ENCODE measurements at places on chromosomes 11 and 22.

GRCh38 chr11:102318469-102318868 lies 1.2 kb downstream of the BIRC3 start:
- DNase-seq: no peak

DNA sequence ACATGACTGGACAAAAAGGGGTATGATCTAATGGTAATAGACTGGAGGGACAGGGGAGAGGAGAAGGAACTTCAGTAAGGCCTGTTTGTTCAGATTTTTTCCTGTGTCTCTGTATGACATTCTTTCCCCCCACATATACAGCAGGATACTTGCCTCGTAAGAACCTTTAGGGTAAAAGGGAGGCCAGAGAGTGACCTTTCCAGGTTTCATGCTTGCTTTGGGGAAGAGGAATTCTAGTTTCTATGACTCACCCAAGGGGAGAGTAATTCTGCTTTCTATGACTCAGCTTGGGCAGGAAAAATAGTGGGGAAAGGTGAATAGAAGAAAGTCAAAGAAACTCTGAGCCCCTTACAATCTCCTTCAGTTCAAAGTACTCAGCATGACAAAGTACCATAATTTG lies 457.0 kb downstream of the DLG2 start:
- peak; percentile 41 for DNase-seq

DNA sequence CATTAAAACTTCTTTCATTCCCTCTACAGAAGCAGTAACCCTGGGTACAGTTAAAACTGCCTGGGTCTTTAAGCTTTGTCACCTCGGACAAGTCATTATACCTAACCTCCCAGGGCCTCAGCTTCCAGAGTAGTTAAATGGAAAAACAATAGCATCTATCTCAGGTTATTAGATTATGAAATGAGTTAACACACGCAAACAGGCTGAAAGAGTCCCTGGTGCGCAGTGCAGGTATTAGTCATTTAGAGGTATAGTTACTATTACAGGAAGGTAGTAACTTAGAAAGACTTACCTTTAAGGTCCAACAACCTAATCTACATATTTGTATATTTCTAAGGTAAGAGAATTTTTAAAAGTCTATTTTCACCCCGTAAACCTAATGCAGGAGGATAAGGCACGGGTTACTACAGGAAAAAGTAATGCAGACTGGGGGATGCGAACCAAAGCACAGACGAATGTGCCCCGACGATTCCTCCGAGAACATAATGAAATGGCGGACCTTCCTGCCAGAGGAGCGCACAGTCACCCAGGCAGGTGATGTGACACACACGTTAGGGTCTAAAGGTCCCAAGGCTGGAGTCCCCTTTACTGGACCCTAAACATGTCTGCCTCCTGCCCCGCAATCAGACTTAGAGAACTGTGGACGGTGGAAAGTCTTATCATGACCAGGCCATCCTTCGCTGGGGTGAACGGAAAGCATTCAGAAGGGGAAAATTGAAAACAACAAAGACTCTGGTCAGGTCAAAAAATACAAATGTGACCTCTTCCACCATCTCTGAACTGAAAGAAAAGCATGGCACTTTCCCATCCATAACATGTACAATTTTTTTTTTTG lies 1.3 kb downstream of the NAP1L4 start:
- DNase-seq: no peak

DNA sequence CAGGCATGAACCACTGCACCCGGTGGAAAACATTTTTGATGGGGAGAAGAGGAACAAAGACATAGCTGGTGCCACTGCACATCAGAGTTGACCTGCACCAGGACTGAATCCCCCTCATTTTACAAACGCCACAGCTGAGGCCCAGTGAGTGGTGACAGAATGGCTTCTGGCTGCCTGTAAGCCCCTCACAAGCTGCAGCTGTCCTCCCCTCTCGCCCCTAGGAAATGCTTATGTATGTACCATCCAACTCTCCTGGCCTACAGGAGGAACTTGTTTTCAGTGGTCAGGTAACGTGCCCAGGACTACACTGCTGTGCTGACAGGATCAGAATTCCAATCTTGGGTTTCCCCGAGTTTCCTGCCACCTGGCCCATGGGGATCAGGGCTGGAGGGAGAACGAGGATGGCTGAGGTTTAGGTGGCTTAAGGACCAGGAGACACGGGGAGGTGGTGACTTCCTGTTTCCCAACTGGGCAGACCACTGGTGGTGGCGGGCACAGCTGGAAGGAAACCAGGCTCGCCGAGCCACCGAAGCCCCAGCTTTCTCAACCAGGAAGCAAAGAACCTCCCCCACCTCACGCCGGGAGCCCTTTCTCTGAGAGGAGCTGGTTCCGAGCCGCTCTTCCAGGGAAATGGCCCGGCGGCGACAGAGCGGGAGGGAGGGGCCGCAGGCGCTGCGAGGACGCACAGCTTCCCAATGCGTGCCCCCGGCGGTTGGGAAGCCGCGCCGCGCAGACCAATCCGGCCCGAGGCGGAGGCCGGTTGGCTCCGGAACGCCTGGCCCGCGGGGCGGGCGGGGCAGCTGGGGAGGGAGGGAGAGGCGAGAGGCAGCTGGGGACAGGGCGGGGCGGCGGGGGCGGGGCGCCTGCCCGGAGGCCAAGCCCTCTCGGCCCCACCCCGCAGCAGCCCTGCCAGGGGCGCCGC lies 1.0 kb upstream of the LRFN4 start:
- DNase-seq: no peak

DNA sequence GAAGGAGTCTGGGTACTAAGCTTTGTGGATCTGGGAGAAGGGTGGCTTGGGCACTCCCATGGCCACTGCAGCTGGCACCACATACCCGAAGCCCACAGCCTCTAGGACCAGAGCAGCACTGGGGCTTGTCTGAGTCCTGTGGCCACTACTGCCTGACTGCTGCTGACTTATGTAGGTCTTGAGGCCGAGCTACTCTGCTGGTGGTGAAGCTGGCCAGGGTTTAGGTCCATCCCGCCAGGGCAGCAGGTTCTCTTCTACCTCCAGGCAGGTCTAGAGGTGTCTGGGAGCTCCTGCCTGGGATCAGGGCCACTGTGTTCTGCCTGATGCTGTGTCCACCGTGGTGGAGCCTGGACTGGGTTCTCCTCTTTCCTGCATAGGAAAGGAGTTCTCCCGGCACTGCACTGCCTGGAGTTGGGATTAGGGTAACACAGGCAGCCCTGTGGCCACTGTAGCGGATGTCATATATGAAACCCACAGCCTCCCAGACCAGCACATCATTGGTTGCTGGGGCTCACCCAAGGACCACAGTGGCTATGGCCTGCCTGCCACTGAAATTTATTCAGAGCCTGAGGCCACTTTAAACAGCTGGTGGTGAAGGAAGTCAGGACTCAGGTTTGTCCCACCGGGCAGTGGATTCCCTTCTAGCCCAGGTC lies 109.8 kb upstream of the SERPIND1 start:
- no peak for DNase-seq

GRCh38 chr11:44602891-44603310 lies 37.4 kb downstream of the CD82 start:
- DNase-seq: no peak

- DNase-seq: no peak
Measured at GRCh38 chr11:7154881-7155361, 66.1 kb downstream of the RBMXL2 start.

DNA sequence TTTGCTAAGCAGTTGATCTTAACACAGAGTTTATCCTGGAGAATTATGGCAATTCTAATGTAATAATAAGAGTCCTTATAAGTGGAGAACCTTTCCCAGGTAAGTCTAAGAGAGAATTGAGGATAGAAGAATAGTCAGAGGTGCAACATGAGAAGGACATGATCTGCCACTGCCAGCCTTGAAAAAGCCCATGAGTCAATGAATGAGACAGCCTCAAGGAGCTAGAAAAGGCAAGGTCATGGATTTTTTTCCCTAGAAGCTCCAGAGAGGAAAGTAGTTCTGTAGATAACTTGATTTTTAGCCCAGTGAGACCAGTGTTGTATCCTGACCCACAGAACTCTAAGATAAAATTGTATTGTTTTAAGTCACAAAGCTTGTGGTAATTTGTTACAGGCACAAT lies 16.9 kb downstream of the MS4A6A start:
- no peak for DNase-seq

DNA sequence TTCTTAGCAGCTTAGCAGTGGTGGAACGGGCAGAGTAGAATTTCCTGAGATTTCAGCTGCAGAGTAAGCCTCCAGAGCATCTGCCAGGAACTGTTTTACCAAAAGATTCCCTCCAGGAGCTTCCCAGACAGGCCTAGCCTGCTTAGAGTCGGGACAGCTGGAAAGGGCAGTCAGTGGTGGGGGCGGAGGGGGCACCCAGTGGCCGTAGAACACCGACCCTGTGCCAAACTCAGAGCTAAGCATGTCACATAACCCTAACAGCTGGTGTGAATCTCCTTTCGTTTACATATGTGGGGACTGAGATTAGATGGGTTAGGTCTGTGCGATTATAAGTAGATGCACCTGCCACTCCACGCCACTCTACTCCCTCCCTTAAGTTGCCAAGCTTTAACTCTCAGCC lies 80.0 kb upstream of the CRTAM start:
- no peak for DNase-seq

GRCh38 chr11:959608-960007 lies 33.9 kb downstream of the AP2A2 start:
- no peak for DNase-seq

- DNase-seq: no peak
Measured at GRCh38 chr11:78403781-78404180, 13.8 kb downstream of the GAB2 start.

DNA sequence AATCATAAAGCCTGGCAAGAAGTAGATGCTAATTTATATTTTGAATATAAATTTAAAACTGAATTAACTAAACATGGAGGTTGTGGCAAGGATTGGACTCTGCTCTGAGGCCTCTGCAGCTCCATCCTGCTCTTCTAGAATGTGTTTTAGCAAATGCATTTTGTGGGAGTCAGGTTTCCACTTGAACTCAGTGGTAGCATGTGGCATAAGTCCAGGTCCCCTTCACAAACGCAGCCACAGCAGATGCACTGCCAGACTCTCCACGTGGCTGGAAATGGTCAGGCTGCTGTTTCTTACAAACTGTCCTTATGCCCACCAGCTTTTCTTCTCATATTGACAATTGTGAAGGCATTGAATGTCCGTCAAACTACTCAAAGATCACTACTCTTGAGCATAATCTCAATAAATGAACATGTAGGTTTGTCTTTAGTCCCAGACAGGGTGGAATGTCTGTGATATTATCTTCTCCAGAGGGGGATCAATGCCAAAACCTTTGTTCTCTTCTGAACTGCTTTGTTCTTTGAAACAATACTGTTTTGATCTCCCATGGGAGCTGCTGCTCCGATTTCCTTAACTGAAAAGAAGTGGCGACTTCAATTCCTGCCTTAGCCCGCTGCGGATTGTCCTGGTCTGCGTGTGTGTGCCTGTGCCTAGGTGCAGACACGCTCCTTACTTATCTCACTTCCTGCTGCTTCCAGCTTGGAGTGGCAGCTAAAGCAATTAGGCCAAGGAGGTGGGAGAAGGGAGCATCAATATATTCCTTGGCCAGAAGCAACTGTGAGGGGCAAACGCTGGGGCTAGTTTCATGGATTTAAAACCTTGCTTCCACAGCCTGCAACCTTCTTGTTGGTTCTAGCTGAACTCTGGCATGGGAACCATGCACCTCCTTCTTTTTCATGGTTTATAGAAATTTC lies 24.2 kb downstream of the EIF4G2 start:
- no peak for DNase-seq

DNA sequence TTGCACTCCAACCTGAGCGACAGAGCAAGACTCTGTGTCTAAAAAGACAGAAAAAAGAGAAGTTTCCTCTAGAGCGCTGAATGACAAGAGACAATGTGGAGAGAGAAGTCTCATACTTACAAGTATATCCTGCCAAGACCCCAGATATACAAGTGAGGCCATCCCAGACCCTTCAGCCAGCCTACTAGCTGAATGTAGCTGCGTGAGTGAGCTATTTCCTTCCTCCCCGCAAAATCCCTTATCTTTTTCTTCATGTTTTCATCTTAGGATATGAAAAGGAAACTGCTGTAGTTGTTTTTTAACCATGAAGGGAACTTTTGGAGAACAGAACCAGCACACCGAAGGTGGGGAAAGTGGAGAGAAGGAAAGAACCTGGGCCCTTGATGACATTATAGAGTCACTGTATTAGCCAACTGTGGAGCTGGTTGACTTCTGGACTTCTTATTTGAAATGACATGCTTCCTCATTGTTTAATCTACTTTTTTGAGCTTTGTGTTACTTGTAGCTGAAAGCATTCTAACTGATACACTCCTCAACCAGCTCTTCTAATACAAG lies 4.4 kb upstream of the DDX17 start:
- no peak for DNase-seq

DNA sequence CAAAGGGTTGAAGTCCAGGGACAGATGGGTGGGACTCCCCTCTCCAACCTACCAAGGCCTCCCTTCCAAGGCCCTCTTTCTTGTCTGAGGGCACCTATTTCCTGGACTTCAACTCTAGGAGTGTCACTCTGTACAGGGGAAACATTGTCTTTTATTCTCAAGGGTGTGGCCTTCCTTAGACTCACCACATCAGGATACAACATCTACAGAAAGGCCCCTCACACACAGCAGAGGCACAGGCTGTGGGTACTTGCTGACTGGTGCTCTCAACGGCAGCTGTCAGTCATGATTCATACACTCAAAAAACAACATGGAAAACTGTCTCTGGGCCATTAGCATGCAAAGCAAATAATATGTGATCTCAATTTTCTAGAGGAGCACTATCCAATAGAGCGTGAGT lies 78.0 kb downstream of the RCN1 start:
- no peak for DNase-seq

DNA sequence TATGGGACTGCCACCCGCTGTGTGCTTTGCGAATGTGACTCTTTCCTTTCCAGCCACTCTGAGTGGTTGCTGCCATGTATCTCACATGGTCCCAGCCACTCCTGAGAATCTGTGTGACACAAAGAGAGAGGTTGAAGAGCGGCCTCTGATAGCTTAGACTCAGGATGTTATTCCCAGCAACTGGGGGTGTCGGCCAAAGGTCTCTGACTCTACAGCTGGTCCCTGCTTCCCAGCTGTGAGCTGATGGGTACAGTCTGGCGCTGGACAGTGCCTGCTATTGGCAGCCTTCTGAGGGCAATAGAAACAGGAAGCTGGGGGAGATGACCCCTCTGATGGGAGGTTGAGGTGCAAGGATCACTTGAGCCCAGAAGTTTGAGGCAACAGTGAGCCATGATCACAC lies 105.1 kb downstream of the RRAS2 start:
- DNase-seq: no peak

GRCh38 chr11:34341931-34342533 lies 15.8 kb downstream of the ABTB2 start:
- DNase-seq: no peak

DNA sequence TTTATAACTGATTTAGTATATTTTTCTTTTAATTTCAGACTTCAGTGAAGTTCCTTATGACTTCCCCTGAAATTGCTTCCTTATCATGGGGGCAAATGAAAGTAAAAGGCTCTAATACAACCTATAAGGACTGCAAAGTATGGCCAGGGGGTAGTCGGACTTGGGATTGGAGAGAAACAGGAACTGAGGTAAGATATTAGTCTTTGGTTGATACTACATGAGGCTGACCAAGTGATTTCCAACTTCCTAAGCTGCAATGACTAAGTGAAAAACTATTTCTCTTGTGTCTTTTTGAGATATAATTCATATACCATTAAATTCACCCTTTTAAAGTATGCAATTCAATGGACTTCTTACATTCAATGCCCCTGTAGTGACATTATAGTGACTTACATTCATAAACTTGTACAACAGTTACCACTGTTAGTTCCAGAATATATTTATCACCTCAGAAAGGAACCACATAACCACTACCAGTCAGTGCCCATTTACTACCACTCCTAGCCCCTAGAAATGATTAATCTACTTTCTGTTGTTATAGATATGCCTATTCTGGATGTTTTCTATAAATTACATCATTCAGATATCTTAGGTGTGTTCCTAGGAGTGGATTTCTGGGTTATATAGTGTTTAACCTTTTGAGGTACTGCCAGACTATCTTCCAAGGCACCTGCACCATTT lies 21.6 kb downstream of the AAMDC start:
- DNase-seq: no peak

Data from kidney epithelial cell (primary cell).